ACHN (cell line): ENCODE measurements at places on chromosomes 7 and 10.

DNA sequence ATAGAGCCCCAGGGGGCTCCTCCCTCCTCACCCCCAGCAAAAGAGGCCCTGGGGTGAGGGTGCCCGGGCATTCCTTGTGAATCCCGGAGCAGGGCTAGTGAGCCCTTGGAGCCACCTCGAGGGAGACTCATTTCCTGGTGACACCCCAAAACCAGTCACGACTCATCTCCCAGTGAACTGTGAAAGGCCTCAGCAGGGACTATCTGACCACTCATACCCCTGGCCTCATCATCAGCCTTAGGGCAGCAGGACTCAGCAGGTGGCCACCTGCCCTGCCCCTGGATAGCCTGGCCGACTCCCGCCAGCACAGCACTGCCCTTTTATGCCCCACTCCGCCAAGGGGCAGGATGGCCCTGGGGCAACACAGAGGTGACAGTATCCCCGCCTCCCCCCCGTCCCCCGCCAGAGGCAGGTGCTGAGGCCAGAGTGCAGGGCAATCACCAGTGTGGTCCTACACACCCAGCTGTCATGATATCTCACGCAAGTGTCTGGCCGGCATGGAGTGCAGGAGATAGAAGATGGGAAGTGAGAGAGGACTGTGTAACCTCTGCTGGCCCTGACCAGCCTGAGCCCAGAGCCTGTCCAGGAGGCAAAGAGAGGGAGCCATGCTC lies 3.2 kb downstream of the SNCG start:
- peak; percentile 54 for DNase-seq

DNA sequence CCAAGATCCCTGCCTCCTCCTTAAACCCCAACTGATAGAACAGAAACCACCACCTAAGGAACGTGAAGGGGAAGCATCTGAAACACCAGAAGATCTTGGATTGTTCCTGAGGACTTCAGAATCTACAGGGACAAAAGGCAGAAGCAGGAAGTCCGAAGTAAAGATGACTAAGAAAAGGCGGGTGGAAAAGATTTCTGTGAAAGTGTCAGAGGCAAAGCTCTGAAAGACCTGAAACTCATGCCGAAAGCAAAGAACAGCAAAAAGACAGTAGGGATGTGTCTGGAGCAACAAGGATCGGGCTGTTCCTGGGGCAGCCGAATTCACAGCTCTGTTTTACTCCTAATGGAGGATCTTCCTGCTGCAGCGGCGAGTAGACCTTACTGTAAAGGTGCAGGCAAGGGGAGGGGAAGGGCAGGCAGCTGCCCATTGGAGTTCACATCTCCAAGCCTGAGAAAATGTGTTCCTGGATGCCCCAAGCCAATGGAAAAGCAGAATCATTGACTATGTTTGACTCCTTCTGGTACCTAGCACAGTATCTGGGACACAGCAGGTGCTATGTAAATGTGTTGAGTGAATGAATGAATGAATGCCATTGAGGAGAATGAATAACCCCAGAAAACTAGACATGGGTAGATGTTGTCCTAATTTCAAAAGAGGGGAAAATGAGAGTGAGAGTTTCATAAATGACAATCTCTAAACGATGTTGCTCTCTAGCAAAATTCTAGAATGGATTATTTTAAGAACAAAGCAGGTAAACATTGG lies 40.4 kb downstream of the PDIA4 start:
- peak; percentile 46 for DNase-seq

- DNase-seq = no peak
These were observed 432.5 kb upstream of the PCDH15 start for GRCh38 chr10:55233505-55233904.

DNA sequence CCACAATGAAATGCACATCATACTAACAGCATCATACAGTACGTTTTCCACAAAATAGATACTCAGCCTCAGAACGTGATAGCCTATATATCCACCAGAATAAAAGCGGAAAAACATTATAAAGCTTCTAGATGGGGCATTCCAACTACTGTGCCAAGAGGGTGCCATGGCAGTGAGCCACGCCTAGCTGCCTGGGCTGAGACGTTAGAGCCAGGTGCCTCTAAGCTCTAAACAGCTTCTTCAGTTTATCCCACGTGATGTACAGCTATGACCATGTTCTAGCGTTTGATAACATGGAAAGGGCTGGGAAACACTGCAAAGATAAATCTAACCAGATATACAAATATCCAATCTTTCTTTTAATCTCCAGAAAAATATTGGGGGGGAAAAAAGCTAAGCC lies 17.8 kb downstream of the USP6NL start:
- DNase-seq = no peak

GRCh38 chr10:96724621-96725020 lies 4.3 kb upstream of the PIK3AP1 start:
- DNase-seq = no peak

DNA sequence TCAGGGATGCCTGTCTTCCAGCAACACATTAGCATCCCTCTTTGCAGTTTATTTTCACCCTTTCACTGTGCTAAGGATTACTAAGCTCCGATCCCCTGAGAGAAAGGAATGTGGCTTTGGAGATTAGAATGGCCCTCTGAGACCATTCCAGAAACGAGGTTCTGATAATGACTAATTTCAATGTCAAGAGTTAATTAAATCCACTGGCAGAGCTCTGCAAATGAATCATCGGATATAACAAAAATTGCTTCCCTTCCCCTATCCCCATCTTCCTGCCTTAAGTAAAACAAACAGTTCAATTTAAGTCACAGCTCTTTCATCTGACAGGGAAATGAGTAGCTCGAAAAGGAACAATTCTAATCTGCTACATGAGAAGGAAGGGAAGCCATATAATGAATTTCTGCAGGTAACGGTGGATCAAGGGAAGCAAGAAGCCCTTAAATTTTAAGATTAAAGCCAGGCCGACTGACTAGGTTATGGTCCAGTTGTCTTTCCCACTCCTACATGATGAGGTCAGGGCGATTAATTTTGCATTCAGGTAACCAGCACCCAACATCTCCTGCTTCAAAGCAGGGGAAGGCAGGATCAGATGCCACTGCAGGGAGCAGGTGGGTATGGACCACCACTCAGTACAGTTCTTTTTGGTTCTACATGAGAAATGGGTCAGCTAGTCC lies 50.5 kb downstream of the MALSU1 start:
- no peak for DNase-seq

DNA sequence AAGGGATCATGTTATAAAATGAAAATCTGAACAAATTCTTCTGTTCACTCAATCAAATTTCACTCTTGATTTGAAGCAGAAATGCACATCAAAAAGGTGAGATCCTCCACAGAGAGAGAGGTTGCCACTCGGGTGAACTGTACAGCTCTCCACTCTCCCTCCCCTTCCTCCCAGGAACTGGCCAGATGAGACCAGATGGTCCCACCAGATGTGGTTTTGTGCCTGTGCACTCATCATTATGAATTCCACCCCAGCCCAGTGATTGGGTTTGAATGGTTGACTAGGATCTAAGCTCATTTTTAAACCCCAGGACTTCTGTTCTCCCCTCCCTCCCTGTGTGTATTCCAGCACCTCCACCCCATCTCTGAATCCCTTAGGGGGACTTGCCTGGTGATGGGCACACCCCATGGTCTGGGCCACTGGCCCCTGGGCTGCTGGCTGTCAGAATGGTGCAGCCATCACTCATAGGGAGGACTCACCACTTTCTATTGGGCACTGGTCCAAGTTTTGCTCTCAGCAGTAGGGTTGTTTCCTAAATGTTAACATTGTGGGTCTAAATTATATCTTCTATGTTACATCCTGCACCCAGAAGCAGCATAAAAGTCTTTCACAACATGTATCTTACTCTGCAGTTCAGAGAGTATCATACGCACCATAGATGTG lies 393.1 kb downstream of the TNS3 start:
- DNase-seq = no peak

- DNase-seq = no peak
These were observed 515.3 kb upstream of the FOXK1 start for GRCh38 chr7:4166807-4167206.

- DNase-seq = peak; percentile 99
These were observed 2.9 kb upstream of the HKDC1 start for GRCh38 chr10:69217119-69217754.

GRCh38 chr7:85021101-85021704 lies 165.7 kb downstream of the SEMA3D start:
- DNase-seq = peak; percentile 52

GRCh38 chr10:68700197-68700596 lies 20.8 kb upstream of the CCAR1 start:
- DNase-seq = no peak

GRCh38 chr10:113326160-113327111 lies 226.4 kb upstream of the HABP2 start:
- DNase-seq = peak; percentile 90

- no peak for DNase-seq
These were observed 119.0 kb downstream of the PTPN20 start for GRCh38 chr10:47030191-47030703.

- no peak for DNase-seq
These were observed 142.1 kb downstream of the NEURL1 start for GRCh38 chr10:103635580-103635979.

GRCh38 chr7:101124376-101125056 lies 2.4 kb upstream of the SERPINE1 start:
- DNase-seq = no peak

- DNase-seq = no peak
These were observed 83.6 kb downstream of the FAM53B start for GRCh38 chr10:124660404-124661125.

DNA sequence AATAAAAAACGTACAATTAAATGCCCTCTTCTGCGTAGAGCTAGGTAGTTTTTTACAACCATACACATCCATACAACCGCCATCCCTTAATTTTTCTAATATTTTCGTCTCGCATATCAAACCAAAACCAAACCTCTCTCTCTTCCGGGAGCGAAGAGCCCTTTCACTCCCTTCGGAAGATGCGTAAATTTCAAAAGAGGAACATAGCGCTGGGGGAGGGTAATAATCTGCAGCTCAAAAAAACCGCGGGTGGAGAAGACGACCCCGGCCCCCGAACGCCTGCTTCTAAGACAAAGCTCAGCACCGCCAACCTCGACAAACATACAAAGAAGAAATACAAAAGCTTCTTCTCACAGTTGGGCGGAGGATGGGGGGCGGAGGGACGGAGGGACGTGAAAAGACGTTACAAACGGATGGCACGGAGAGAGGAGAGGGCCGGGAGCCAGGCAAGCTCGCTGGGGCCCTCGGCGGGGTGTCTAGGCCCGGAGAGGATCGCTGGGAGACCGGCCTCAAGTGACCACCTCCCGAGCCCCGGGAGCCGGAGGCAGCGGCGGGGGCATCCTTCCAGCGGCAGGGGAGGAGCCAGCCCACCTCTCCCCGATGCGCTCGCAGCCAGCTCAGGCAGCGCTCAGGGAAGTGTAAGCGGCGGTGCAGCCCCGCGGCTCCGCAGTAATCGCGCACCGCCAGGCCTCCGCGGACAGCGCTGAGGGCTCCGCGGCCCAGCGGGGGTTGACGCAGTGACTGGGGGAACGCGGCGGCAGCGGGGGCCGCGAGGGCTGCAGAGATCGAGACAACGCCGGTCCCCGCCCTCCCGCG lies 851 bp downstream of the MKRN1 start:
- DNase-seq = peak; percentile 60
